ENCODE measurements at places on chromosomes 4 and X.

GRCh38 chr4:96326846-96327245 lies 487.0 kb downstream of the PDHA2 start:
- no peak for DNase-seq

DNA sequence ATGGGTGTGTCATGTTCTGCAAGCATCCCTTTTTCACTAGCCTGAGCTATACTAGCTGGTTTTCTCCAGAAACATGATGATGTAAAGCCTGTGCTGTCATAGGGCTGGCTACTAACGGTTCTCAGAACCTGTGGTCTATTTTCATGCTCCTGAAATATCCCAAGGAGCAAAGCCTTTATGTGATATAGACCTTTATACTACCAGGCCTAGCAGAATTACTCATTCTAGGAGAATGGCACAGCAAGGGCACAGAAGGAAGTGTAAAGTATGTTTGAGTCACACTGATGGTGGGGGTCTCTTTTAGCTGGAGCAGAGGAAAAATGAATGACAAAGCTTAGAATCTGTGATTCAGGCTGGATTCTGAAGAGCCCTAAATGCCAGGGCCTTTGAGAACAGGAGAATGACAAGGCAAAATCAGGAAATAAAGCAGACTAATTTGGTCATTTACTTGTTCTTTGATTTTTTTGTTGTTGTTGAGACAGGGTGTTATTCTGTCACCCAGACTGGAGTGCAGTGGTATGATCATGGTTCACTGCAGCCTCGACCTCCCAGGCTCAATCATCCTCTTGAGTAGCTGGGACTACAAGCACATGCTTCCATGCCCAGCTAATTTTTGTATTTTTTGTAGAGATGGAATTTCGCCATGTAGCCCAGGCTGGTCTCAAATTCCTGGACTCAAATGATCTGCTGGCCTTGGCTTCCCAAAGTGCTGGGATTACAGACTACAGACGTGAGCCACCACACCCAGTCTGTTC lies 11.8 kb downstream of the TCEAL1 start:
- no peak for DNase-seq

GRCh38 chr4:106659371-106659770 lies 290.8 kb upstream of the GIMD1 start:
- no peak for DNase-seq

DNA sequence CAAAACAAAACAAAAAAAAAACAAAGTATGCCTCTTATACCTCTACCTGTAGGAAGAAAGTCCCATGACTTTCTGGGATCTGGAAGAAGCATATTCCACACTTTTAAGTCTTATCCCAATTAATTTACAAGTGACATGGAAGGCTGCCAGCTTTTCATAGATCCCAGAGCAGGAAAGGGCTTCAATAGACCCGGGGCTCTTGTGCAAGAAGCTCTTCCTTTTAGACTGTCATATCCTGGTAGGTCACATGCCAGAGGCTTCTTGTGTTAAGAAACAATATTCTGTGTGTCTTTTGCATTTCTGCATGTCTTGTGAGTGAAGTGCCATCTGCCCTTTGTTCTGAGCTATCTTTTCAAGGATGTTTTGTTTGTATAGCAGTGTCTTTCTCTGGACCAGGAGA lies 84.4 kb upstream of the PHOX2B start:
- DNase-seq = no peak

DNA sequence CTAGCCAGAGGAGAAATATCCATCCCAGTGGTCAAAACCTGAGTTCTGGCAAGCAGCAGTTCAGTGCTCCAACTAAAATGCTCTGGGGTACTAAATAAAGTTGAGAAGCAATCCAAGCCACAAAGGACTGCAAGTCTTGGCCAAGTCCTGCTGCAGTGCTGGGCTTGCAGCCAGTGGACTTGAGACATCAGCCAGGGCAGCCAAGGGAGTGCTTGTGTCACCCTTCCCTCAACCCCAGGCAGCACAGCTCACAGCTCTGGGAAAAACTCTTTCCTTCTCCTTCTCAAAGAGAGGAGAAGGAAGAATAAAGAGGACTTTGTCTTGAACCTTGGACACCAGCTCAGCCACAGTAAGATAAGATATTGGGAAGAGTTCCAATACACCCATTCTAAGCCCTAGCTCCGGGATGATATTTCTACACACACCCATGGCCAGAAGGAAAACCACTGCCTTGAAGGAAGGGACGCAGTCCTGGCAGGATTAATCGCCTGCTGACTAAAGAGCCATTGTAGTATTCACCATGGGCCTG lies 99.8 kb downstream of the PTCHD1 start:
- peak; percentile 25 for DNase-seq

- DNase-seq = no peak
Measured at GRCh38 chr4:122117743-122118142, 34.4 kb upstream of the BLTP1 start.

- DNase-seq = no peak
Measured at GRCh38 chr4:168995537-168996295, 14.3 kb downstream of the CBR4 start.

DNA sequence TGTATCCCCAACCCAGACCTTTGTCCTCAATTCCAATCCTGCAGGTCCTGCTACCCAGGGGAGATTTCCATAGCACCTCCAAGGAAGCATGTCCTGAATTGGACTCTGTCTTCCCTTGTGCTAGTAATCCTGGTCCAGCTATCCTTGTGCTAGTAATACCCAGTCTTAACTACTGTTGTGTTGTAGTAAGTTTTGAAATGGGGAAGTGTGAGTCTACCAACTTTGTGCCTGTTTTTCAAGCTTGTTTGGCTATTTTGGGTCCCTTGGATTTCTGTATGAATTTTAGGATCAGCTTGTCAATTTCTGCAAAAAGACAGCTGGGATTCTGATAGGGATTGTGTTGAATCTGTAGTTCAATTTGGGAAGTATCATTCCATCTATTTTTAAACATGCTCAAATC lies 51.4 kb downstream of the CD99L2 start:
- DNase-seq = no peak

GRCh38 chr4:53571936-53572599 lies 19.2 kb downstream of the LNX1 start:
- no peak for DNase-seq

- DNase-seq = no peak
Measured at GRCh38 chr4:101033986-101034385, 313.3 kb downstream of the PPP3CA start.

DNA sequence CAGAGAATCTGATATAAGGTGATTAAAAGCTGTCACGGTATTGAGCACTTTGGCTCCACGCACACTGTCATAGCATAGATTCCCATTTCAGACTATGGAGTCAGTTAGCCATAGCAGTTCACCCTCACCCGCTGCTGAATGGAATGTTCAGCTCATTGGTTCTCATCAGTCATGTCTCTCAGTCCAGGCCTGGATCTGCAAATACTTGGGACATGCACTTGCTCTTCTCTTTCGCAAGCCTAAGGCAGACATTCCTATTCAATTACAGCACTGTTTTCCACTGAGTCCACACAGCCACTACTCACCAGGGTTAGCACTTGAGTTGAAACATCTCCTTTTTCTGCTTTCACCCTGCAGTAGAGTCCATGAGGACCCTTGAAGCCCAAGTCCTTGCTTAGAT lies 30.6 kb upstream of the SCML1 start:
- DNase-seq = no peak

DNA sequence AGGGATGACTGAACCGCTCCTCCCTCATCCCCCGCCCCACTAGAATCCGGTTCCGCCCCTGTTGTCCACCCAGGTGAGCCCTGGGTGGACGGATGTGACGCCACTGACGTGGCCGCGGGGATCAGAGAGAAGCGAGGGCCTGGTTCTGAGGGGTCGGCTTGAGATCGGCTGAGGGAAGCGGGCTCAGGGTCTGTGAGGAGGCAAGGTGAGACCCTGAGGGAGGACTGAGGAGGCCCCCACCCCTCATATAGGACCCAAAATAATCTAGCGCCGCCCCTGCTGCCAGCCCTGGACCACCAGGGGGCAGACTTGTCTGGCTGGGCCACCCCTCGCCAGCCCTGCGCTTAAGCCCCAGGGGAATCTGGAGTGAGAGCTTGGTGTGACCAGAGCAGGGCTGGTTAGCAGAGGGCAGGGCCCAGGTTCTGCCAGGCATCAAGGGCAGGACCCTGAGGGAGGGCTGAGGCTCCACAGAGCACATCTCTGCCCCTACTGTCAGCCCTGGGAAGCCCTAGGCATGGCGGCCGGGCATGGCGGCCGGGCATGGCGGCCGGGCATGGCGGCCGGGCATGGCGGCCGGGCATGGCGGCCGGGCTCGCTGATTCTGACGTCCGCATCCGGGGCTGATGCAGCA lies at the start of gene MAGEA8:
TSS of gene MAGEA8 (plus strand) at position 103 of the 631 bp plus-strand sequence. CDS start 3,090 bp downstream, outside the sequence.
- DNase-seq = no peak

DNA sequence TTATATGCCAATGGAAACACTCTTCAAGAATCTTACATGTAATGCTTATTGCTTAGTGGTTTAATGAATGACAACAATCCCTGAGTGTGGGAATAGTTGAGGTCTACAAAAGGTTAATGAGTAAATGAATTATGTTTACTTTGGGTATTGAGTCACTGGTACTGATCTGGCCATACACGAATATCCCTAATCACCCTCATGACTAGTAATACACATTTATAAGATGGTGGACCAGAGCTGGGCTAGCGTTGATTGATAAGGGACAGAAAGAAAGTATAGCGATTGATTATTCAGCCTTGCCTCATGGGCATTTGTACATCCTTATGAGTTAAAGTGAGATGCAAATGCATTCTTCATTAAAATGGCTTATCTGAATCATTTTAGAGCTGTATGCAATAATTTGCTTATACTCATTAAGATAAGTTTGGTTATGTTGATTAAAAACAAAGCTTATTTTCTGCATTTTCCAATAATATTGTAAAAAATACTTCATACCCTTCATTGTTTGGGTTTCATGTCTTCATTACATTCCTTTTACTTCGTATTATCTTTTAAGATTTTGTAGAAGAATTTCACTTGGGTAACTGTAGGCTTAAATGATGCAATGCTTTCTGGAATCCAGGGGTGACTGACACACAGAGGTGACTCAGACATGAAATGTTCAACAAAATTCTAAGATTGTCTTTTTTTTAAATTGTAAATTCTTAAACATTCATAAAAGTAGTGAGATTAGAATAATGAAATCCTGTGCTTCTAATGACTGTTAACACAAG lies 47.4 kb downstream of the FGF2 start:
- no peak for DNase-seq

- no peak for DNase-seq
Measured at GRCh38 chrX:119479845-119480244, 11.6 kb downstream of the SLC25A5 start.

DNA sequence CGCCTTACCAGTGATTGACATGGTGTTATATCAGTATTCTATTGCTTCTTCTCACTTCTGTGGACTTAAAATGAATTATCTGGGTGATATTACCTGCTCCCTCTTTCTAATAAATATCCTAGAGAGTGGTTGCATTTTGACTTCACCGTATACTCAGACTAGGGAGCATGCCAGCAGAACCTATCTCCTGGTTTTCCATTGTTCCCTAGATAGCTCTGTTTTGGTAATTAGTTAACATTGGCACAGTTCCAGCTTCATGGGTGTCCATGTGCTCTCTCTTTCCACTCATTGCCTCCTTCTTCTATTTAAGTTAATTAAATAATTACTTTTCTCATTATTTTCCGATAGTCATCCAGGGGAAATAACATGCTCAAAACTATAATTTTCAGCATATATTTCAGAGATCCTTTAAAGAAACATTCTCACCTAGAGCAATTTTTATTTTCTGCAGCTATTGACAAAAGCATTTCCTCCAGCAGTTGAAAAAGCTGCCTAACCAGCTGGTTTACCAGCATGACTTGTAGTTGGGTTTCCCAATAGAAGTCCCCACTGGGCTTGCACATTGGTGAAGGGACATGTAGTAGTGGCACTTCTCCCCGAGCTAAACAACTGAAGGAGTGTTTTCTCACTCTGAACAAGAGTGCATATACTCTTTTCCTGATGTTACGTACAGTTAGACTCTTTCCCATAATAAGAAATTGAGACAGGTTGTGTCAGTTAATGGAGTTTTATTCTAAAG lies 27.9 kb upstream of the PAPSS1 start:
- no peak for DNase-seq

DNA sequence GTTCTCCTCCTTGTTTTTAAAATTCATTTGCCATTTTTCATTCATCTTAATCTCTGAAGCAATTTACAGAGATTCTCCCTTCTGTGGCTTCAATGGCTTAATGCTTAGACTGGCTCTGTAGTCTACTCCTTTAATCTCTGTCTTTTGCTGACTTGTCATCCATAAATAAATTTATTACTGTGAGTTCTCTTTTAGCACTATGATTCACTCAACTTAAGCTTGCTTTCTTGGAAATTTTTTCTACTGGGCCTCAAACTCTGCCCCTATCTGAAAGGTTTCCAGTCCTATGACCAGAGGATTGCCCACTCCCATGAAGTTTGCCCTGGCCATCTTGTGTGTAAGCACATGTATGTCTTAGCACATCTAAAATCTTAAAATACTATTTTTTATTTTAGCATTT lies 251.1 kb downstream of the DCLK2 start:
- DNase-seq = no peak

- DNase-seq = no peak
Measured at GRCh38 chr4:131348263-131348662, 1800.8 kb upstream of the PCDH10 start.

GRCh38 chr4:37767546-37767945 lies 58.9 kb upstream of the PGM2 start:
- DNase-seq = no peak

DNA sequence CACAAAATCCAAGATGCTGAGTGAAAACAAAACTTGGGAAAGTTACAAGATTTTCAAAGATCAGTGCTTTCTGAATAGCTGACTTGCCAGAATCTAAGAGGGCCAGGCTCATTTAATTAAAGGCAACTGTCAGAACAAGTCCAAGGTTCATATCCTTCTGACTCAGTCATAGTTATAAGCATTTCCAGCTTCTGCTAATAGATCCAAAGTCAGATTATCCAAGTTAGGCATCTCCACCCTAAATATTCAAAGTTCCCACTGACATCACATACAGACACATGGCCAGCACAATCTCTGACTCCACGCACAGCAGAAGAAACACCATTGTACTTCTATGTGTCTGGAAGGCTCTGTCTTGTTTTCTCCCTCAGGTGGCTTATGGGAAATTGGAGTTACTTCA lies 41.8 kb downstream of the GASK1B start:
- no peak for DNase-seq

GRCh38 chr4:48799157-48799556 lies 19.1 kb upstream of the FRYL start:
- no peak for DNase-seq
